ENCODE measurements at places on chromosomes 2 and 18.

- no peak for DNase-seq
Measured at GRCh38 chr18:43080671-43081070, 34.8 kb downstream of the RIT2 start.

GRCh38 chr2:235779444-235779896 lies 285.6 kb downstream of the AGAP1 start:
- DNase-seq = peak; percentile 74

DNA sequence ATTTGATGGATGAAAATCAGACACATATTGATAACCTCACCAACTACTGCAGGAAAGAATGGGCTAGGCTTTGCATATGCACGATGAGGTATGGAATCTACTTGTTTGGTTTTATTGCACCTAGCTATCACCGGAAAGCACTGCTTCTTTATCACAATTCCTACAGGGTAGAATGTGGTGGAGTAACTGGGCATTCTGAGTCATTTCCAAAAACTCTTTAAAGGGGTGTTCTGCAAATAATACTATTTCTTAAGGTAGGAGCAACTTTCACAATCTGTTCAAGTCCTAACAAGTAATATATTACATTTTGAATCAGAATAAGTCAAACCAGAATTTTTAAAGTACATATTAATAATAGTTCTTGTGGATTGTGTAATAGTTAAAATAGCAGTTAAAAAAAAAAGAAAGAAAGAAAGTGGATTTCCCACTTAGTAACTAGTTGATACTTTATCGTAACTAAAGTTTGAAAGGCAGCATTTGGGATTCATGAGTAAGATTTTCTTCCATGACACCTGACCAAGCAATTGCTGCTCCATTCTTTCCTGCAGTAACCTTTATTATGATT lies 40.5 kb downstream of the INO80C start:
- no peak for DNase-seq

DNA sequence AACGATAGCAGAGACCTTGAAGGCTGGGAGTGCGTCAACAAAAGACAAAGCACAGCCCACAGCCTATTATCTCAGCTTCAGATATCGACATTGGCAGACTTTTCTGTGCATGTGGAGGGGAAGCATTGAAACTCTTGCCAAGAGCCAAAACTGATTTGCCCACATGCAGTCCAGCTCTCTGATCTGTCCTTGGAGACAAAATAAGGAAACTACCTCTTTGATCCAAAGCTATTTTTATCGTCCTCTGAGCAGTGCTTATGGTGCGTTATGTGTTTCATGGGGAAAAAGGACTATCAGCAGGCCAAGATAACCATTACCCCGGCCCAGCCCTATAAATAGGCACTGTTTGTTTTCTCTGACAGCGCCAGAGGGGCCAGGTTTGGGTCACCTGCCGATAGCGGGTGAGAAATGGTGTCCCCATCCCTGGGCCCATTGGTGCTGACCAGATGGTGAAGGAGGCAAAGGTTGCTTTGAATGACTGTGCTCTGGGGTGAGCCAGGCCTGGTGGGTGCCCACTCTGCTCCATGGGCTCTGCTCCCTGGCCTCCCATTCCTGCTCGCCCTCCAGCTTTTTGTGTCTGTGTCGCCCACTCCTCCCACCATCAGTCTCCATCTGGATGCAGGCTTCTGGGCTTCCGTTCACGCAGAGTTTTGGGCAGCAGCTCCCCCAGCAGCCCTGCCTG lies 176.1 kb upstream of the HS6ST1 start:
- DNase-seq = no peak

GRCh38 chr2:203025592-203025991 lies 10.9 kb downstream of the NBEAL1 start:
- no peak for DNase-seq

Measured in NB4 (cell line).